ENCODE measurements at places on chromosomes 11 and 22.

- DNase-seq = no peak
These were observed 18.0 kb upstream of the RAB38 start for GRCh38 chr11:88193278-88193677.

DNA sequence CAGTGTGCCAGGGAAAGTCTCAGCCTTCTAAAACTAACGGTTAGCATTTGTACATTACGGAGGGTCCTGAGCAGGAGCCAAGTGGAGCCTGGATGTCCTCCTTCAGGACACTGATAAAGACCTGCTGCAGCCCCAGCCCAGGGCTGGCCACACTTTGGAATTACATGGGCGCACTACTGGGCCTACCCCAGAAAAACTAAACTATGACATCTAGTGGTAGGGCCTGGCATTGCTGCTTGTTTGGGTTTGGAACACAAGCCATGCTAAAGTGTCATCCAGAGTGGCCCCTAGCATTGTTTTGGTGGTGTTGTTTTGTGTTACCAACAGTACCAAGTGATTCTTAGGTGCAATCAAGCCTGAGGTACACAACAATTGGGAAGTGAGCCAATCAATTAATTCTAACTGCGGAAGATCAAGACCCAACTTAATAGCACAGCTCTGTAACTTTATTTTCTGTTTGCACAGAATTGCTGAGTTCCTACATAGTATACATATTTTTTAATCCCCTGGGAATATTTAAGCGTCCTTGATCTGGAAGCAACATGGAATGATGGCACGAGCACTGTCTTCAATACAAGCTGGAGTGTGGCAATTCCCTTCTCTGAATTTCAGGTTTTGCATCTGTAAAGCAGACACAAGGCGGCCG lies 340.7 kb downstream of the LARGE1 start:
- DNase-seq = peak; percentile 68

GRCh38 chr22:41028841-41029240 lies 63.6 kb upstream of the EP300 start:
- peak; percentile 12 for DNase-seq

- DNase-seq = no peak
These were observed 43.9 kb downstream of the RELT start for GRCh38 chr11:73420136-73420535.

- DNase-seq = no peak
These were observed 32.3 kb upstream of the JAM3 start for GRCh38 chr11:134036492-134037045.

DNA sequence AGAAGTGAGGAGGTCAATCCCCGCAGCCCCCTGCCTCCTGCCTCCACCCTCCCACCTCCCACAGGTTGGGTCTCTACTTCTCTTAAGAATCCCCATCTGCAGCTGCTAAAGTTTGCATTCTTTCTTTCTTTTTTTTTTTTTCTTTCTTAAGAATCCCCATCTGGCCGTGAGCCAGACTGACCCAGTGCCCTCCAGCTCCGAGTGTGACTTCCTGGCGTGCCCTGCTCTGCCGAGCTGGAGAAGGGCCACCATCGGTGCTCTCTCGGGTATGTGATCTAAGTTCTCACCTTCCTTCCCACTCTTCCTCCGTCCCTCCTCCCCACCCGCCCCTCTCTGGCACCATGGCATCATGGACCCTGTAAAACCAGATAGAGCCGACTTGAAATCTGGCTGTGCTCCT lies 66.7 kb upstream of the LMO1 start:
- DNase-seq = no peak

DNA sequence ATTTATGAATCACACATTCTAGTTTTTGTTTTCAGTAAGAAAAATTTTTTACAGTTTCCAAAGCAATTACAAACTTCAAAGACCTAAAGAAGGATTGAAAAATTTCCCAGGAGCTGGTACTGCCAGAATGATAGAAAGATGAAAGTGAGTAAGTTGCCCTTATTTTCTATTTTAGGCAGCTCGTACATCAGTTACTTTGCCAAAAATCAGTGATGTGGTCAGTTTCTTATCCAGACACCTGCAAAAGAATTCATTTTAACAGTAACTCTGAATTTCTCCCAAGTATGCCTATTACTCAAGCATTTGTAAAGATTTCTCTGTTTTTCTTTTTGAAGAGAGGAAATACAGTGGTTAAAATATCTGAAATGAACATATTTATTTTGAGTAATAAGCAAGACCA lies 976.3 kb upstream of the RAG2 start:
- no peak for DNase-seq

DNA sequence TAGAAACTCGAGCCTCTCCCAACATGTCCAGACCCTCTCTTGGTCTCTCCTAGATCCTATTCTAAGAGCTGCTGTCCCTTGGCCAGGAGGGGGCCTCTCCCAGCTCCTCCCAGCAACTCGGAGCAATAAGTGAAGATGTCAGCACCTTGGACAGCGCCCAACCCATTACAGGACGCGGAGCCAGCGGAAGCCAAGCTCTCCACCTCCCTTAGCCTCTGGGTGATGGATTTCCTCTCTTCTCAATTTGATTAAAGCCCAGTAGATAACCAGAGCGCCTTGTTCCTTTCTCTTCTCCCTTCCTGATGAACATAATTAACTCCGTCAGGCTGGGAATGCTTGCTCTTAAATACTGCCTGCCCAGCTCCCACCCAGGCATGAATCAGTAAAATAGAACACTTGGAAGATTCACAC lies 26.2 kb upstream of the TPBGL start:
- peak; percentile 83 for DNase-seq

DNA sequence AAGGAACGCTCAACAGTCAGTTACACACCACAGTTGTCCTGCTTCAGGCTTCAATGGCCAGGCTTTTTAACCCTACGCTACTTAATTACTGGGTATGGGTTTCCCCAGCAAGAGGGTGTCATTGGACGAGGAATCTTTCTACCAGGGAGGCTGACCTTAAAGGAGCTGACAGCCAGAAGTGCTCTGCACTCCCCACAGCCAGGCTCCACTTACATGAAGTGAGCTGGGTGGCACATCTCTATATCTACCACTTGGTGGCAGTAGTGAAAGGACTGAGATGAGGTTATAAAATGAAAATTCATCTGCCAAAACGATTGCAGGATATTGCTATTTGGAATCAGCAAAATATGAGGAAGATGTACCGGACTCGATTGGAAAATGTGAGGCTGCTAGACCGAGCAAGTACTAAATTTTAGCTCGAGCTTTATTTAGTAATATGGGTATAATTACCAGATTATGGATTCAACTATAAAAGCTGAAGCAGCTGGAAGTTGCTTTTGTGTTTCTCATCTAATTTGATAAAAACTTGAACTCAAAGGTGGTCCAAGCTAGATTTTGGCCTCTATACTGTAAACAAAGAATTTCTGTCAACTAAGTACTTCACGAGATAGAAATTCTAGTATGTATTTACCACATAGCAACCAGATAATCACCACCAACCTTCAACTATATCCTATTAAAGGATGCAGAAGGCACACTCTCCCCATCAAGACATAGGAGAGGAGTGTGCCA lies 53.9 kb upstream of the CEP126 start:
- peak; percentile 90 for DNase-seq

DNA sequence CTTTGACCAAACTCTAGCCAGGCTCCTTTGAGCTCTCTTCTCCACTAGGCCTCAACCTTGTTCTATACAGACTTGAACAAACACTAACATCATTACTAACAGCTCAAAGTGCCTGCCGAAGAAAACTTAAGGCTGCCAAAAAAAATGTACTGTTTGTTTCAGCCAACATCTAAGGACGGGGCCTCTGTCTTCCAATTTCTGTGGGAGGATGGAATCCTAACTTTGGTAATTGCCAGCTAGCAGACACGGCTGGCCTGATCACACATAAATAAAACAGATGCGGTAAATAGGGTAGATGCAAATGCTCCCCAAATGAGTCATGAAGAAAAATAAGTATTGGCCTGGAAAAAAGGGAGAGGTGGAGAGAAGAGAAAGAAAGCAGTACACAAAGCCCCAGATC lies 394.3 kb downstream of the TMEM135 start:
- DNase-seq = no peak

- no peak for DNase-seq
These were observed 1.9 kb downstream of the ESAM start for GRCh38 chr11:124760205-124760652.

GRCh38 chr22:42803389-42803788 lies 53.7 kb downstream of the ARFGAP3 start:
- DNase-seq = peak; percentile 56

GRCh38 chr11:62880231-62880802 lies 379 bp upstream of the SLC3A2 start:
- peak; percentile 59 for DNase-seq

DNA sequence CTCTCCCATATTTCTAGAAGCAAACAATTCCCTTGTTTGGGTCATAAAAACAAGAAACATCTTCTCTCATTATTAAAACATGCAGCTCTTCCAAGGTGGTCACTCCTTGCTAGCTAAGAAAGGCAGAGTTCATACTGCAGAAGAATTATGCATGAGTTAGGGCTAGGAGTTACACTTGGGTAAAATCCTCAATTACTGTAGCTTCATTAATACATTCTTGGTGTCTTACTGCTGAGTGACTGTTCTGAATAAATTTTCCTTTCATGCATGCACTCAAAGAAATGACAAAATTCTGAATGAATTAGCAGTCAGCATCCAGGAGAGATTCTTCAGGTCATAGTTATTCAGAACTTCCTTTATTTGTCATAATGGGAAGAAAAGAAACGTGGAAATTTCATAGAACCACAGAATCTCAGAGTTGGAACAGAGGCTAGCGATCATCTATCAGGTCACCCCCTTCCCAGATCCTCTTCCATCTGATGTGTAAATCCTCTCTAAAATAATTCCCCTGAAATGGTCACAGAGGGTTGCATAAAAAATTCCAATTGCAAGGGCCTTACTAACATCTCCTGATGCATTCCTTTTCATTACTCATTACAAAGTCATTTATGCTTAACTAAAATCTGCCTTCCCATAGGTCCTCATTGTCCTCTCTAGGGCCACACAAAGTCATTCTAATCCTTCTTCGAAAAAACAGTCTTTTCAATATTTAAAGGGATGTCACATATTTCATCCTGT lies 771.5 kb downstream of the DLG2 start:
- no peak for DNase-seq

DNA sequence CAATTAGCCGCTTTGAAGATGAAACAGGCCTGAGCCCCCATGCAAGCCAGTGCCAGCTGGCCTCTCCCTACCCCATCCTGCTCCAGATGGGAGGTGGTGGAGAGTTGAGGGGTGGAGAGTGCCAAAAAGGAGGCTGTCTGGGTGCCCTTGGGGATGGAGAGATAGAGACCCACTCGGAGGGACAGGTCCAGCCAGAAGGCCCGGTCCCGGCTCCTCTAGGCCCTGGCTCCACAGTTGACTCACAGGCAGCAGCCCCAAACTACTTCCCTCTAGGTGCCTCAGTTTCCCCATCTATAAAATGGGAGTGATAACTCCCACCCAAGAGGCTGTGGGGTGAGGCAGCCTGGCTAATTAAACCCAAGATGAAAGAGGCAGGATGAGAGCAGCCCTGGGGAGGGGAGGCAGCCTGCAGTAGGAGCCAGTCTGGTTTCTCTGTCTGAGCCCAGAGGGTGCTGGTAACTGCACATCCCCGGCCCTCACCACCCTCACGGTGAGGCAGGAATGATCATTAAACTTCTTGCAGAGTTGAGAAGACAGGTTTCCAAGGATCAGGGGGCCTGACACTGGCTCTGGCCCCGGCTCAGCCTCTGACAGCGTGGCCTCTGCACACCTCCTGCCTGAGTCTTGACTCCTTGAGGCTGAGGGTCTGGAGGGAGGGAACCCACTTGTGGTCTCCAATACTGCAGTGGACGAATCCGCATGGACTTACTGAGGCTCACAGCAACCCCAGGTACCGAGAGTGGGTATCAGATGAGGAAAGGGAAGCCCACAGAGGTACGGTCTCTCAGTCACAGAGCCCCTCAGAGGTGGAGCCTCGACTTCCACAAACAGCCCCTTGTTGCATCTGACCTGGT lies 1.4 kb upstream of the AP5B1 start:
- DNase-seq = no peak

GRCh38 chr11:1927848-1928469 lies 8.5 kb downstream of the TNNT3 start:
- no peak for DNase-seq

DNA sequence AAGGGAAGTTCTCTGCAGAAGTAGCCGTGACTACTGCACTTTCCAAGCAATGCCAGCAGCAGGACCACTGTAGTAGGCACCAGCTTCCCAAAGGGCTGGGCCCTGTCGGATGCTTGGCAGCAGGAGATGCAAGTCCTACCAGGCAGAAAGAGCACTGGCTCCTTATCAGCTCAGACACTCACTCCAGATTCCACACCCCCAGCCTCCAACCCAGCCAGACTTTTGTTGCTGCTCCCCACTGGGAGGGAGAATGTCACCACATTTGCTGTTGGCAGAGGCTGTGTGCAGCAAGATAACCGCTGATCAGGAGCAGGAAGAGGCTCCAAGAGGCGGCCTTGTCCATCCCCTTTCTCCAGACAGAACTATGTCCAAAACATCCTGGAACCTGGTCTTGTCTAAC lies 118.7 kb downstream of the C11orf58 start:
- DNase-seq = no peak

DNA sequence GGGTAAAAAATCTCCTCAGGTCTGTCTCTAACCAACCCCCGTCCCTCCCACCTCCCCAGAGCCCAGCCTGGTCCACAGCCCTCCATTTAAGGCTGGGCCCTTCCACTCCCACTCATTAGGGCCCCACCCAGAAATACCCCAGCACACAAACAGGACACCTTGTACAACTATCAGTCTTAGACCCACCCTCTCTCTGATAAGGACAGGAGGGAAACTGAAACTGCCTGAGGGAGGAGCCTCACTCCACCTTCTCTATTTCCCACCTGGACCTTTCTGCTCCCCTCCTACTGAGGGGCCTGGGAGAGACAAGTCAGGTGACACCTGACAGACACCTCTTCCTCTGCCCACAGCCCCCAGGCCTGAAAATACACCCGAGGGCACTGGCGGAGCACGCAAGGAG lies 90.2 kb downstream of the PLEKHA7 start:
- DNase-seq = peak; percentile 21

DNA sequence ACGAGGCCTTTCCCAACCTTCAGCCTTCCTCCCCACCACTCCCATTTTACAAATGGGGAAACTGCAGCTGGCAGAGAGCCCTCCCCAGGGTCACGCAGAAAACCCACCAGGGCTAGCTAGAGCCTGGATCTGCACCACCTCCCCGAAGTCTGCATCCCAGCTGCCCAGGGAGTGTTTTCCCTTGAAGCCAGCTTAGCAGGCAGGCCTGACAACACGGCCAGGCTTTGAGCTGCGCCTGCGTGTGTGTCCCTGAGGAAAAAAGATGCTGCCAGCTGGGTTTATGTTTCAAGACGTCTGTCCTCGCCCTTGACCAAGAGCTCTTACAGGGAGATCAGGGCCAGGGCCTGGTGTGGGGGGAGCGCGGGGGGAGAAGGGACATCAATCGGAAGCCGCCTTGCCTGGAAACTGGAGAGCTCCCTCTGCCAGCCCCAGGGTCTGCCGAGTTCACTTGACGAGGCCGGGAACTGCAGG lies 20.3 kb downstream of the WNT11 start:
- no peak for DNase-seq

DNA sequence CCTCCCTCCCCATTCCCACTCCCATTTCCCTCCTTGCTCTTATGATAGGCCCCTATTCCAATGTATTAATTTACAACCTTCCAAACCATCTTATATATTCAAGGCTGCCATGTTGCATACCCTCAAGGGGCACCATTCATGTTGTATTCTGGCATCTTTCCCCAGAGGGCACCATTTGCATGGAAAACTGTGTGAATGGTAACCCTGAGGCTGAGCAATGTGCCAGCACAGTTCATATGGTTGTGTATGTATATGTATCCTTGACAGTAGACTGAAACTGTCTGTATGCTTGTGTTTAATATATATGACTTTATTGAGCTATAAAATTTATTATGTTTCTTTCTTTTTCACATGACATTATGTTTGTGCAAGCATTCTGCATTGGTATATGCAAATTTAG lies 7.3 kb downstream of the RASSF10 start:
- peak; percentile 78 for DNase-seq
